Activated CD8-positive, alpha-beta memory T cell treated with anti-CD3 and anti-CD28 coated beads for 1 hour (primary cell): ENCODE measurements at places on chromosomes 1 and 21.

DNA sequence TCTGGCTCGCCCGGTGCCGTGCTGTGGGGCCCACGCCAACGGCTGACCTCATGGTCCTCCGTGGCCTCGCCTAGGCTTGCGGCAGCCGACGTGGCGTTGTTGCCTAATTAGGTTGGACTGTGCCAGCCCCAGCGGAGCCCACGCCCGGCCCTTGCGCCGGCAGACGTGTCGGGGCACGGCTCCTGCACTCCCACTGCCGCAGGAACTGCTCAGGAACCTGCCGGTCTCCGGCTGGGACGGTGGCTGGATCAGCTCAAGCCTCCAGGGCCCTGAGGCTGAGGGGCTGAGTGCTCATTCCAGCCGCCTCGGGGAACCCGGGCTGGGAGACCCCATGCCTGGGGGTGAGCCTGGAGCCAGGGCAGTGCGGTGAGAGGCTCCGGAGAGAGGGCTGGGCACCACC is 16.1 kb upstream of the PEX10 start:
- no peak for DNase-seq

DNA sequence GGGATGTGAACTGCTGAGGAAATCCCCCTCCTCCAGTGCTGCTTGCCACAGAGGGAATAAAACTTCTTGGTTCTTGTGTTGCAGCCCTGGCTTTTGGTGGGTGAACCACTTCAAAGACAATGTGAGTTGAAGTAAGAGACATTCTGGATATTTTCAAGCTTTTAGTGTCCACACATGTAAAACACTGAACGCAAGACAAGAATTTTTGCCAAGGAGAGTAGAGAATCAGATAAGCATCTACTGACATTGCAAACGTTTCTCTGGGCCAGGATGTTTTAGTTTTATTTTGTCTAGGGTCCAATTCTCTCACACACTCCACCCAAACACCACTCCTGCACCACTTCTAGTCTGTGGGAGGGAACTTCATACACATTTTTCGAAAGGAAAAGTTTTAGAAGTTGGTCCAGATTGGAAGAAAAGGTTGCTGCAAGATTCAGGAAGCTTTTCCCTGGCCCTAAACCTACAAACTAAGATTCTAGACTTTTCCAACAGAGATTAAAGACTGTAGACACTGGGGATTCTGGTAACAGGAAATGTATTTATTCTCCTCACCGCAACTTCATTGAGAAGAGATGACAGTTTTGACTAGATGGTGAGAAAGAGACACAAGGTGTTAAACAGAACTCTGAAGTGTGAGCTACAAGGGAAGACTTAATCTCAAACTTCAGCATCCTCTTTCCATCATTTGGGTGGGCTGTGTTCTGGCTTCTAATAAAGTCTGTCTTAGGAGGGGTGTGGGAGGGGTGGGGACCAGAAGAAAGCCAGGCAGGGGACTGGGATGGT is 16.1 kb downstream of the FASLG start:
- no peak for DNase-seq

GRCh38 chr1:248243204-248243603 is 12.0 kb downstream of the OR2M4 start:
- no peak for DNase-seq

GRCh38 chr1:214939180-214939579 is 143.4 kb upstream of the KCNK2 start:
- no peak for DNase-seq
